Activated naive CD8-positive, alpha-beta T cell treated with anti-CD3 and anti-CD28 coated beads for 36 hours (primary cell): ENCODE measurements at places on chromosomes 6 and 20.

DNA sequence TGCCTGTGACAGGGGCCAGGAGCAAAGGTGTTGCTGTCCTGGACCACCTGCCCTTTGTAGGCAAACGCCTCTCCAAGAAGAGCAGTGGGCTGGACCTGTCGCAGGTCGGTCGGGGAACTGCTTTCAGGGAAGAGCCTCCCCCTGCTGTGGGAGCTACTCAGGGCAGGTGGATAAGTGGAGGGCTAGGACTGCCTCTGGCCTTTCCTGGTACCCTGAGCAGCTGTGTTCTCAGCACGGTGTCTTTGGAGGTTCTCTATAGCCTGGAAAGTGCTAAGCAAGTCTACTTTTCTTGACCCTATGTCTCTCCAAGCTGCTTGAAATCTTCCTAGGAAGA, 35.0 kb downstream of the BPIFB1 start:
- no peak for DNase-seq

- DNase-seq, result no peak
Observed at GRCh38 chr6:69647726-69648125, 149.1 kb downstream of the LMBRD1 start.

DNA sequence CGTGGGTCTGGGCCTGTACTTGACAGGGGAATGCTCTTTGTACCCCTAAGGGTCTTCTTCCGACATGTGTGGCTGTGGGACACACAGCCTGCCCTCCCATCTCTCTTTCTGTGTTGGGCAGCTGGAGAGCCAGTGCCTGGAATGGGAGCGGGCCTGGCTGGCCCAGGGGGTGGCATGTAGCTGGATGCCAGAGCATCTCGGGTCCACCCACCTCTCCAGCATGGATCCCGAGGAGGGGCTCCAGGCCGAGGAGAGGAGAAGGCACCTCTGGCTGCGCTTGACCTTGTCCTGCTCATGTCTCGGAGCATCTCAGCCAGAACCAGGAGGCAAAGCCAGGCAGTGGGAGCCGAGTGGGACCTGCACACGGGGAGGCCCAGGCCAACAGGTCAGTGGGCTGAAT, 16.0 kb downstream of the CDH4 start:
- no peak for DNase-seq

DNA sequence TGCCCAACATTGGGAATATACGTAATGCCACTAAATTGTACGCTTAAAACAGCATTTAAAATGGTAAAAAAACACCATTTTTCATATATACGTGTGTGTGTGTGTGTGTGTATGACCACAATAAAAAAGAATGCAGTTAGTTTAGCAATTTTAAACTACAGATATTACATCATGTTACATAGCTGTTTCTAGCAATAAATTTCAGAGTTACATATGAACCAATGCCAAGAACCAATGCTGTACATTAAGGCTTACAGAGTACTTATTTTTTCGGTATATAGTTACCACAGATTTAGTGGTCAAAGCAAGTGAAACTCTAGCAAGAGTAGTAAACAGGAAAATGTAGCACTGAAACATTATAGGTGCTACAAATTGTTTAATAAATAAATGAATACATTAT, 119.3 kb downstream of the PDE10A start:
- DNase-seq, result no peak
